Glutamatergic neuron (in vitro differentiated cells): ENCODE measurements at places on chromosomes 5 and 9. TPM values are rescaled to one million over a fixed set of nuclear protein-coding genes. Genes with fewer than 3 reads are reported as not detected.

GRCh38 chr9:88991066-88992034 is at the start of gene S1PR3:
Gene S1PR3, plus strand, starts transcription at chr9:88991468. Its CDS starts 9,733 bp downstream, at chr9:89001201.
- H3K4me3 ChIP-seq = peak within 1 kb of the TSS; percentile 84
- no peak within 1 kb of the TSS for H3K27ac ChIP-seq
- H3K36me3 ChIP-seq = no peaks in the 10 kb centered on the region

DNA sequence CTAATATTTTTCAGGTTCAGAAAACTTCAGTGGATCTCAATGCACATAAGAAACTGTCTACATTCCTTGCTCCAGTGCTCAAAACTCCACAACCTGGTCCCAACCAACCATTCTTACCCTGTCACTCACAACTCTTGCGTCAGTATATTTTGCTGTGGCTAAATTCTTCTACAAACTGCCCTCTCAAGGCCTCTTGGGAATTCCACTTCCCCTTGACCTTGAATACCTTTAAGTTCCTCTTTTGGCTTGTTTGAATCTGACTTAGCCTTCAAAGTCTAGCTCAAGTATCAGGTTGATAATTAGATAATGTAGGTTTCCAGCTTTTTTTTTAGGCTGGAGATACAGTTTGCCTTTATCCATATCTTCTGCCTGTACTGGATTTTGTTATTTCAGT is 128.3 kb downstream of the SLF1 start:
- no peak overlapping the region for H3K4me3 ChIP-seq
- H3K36me3 ChIP-seq = no peaks in the 10 kb centered on the region
- no peaks in the 10 kb centered on the region for H3K27me3 ChIP-seq
- peaks cover 4% of the 10 kb centered on the region for H3K4me1 ChIP-seq
- H3K27ac ChIP-seq = no peak overlapping the region
- no peak for DNase-seq

GRCh38 chr5:163385271-163385670 is 52.1 kb upstream of the CCNG1 start:
- no peaks in the 10 kb centered on the region for H3K4me1 ChIP-seq
- H3K27ac ChIP-seq = no peak overlapping the region
- DNase-seq = no peak
- H3K27me3 ChIP-seq = no peaks in the 10 kb centered on the region
- no peak overlapping the region for H3K4me3 ChIP-seq

- no peak for DNase-seq
- no peak overlapping the region for H3K27ac ChIP-seq
- H3K27me3 ChIP-seq = no peaks in the 10 kb centered on the region
- H3K36me3 ChIP-seq = no peaks in the 10 kb centered on the region
- no peak overlapping the region for H3K4me3 ChIP-seq
Measured at GRCh38 chr9:112912636-112913035, 22.0 kb upstream of the SLC46A2 start.

NAIP gene
- total RNA-seq = 32.5 TPM

- H3K4me3 ChIP-seq = no peak overlapping the region
- H3K36me3 ChIP-seq = no peaks in the 10 kb centered on the region
- no peak for DNase-seq
- peak overlapping the region; percentile 54 for H3K27ac ChIP-seq
- H3K27me3 ChIP-seq = no peaks in the 10 kb centered on the region
Measured at GRCh38 chr9:95023217-95024003, 294.1 kb downstream of the FANCC start.

SUSD3 gene
- total RNA-seq = not detected

PCDHA1 gene
- 0.69 TPM for total RNA-seq

ENHO gene
- total RNA-seq = 11.5 TPM

DNA sequence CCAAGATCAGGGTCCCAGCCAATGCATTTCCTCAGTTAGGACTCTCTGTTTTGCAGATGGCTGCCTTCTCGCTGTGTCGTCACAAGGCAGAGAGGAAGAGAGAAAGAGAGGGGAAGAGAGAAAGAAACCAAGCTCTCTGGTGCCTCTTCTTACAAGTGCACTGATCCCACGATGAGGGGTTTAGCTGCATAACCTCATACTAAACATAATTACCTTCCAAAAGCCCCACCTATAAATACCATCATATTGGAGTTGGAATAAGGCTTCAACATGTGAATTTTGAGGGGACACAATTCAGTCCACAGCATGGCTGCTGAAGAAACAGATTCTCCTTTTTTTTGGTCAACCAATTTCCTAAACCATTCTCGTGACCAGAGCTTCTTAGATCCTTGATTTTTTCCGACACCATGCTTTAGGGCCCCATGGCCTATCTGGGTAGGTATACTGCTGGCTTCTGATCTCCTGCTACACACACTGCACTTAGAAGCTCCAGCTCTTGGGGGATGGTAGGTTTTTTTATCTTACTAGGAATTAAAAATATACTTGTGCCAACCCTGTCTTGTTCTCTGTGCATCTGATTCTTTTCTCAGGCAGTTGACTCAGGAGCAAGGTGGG is 5.1 kb downstream of the CAMK4 start:
- peaks cover 8% of the 10 kb centered on the region for H3K27me3 ChIP-seq
- no peaks in the 10 kb centered on the region for H3K36me3 ChIP-seq
- no peak for DNase-seq
- no peak overlapping the region for H3K4me3 ChIP-seq

DNA sequence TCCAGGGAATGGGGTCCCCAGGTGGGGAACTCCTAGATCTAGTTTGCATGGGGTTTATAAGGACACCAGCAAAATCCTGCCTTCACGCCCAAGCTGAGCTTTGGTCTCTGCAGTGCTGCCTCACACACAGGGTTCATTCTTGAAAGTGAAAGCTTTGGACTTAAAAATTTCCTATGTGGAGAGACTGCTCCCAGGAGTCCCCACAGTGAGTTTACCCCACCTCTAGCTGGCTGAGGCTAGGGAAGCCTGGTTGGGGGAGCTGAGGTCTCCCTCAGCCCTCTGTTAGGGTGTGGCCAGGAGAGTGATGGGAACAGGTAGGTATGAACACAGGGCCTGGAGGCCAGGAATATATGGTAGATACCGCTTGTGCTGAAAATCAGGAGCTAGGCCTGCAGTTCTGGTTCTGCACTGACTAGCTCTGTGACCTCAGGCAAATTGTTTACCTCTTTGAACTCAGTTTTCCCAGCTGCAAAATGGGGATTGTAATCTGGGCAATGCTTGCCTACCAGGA is 41.5 kb upstream of the LARP1 start:
- no peaks in the 10 kb centered on the region for H3K4me1 ChIP-seq
- H3K36me3 ChIP-seq = no peaks in the 10 kb centered on the region
- no peak for DNase-seq
- no peak overlapping the region for H3K27ac ChIP-seq
- H3K27me3 ChIP-seq = no peaks in the 10 kb centered on the region

- peaks cover 2% of the 10 kb centered on the region for H3K27me3 ChIP-seq
- DNase-seq = no peak
- H3K36me3 ChIP-seq = no peaks in the 10 kb centered on the region
- no peak overlapping the region for H3K4me3 ChIP-seq
- H3K27ac ChIP-seq = no peak overlapping the region
Measured at GRCh38 chr5:55989860-55990259, 4.9 kb downstream of the IL6ST start.

- H3K4me1 ChIP-seq = no peaks in the 10 kb centered on the region
- no peak overlapping the region for H3K4me3 ChIP-seq
- H3K27me3 ChIP-seq = peaks cover 2% of the 10 kb centered on the region
- H3K36me3 ChIP-seq = no peaks in the 10 kb centered on the region
- H3K27ac ChIP-seq = no peak overlapping the region
Measured at GRCh38 chr9:32584784-32585183, 11.8 kb upstream of the NDUFB6 start.

PTGES gene
- 1.0 TPM for total RNA-seq

- H3K27me3 ChIP-seq = no peaks in the 10 kb centered on the region
- H3K4me3 ChIP-seq = no peak overlapping the region
- peaks cover 2% of the 10 kb centered on the region for H3K4me1 ChIP-seq
- H3K36me3 ChIP-seq = no peaks in the 10 kb centered on the region
- DNase-seq = no peak
Measured at GRCh38 chr5:58622936-58623871, 40.3 kb downstream of the RAB3C start.

- DNase-seq = no peak
- peaks cover 5% of the 10 kb centered on the region for H3K36me3 ChIP-seq
- H3K27ac ChIP-seq = no peak overlapping the region
- H3K4me3 ChIP-seq = no peak overlapping the region
- H3K27me3 ChIP-seq = peaks cover 4% of the 10 kb centered on the region
Measured at GRCh38 chr5:138905541-138905940, 30.4 kb upstream of the LRRTM2 start.

GRCh38 chr9:137243626-137244485 is 2.8 kb downstream of the TUBB4B start:
- no peak overlapping the region for H3K4me3 ChIP-seq
- H3K4me1 ChIP-seq = peaks cover 11% of the 10 kb centered on the region
- no peaks in the 10 kb centered on the region for H3K36me3 ChIP-seq
- H3K27me3 ChIP-seq = peaks cover 15% of the 10 kb centered on the region
- H3K27ac ChIP-seq = no peak overlapping the region

SLC26A2 gene
- total RNA-seq = 4.7 TPM

DNA sequence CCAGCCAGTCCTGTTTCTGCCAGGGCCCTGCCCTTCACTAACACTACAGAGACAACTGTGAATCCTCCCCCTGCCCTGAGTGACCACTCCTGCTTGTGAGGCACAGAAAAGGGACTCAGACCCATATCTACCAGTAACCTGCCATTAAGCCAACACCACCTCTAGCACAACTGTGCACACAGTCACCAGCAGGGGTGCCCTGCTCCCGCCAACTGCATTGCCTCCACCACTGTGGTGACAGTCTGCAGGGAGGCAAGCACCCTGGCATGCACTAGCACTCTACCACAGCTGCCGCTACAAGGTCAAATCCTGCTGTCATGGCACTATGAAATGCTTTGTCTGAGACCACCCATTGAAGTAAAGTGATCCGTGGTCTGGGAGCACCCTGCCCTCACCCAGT is 1028.5 kb upstream of the CDH9 start:
- H3K4me1 ChIP-seq = no peaks in the 10 kb centered on the region
- H3K27me3 ChIP-seq = no peaks in the 10 kb centered on the region
- no peak overlapping the region for H3K4me3 ChIP-seq
- no peak overlapping the region for H3K27ac ChIP-seq

DNA sequence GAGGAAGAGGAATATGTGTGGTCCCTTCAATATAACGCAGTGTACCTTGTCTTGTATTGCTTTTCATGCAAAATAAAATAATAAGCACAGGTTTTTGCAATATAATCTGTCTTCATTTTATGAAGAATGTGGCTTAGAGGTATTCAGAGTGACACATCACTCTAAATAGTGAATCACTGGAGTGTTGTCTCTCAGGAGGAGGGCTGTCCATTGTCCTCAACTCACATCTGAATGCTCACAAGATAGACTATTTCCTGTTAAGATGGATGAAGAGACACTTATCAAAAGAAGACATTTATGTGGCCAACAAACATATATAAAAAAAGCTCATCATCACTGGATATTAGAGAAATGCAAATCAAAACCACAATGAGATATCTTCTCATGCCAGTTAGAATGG is 1147.5 kb upstream of the C9orf72 start:
- H3K36me3 ChIP-seq = no peaks in the 10 kb centered on the region
- H3K4me1 ChIP-seq = no peaks in the 10 kb centered on the region
- H3K27me3 ChIP-seq = no peaks in the 10 kb centered on the region
- DNase-seq = no peak
- no peak overlapping the region for H3K27ac ChIP-seq

SPATA31A7 gene
- total RNA-seq = not detected

IL13 gene
- not detected for total RNA-seq

DNA sequence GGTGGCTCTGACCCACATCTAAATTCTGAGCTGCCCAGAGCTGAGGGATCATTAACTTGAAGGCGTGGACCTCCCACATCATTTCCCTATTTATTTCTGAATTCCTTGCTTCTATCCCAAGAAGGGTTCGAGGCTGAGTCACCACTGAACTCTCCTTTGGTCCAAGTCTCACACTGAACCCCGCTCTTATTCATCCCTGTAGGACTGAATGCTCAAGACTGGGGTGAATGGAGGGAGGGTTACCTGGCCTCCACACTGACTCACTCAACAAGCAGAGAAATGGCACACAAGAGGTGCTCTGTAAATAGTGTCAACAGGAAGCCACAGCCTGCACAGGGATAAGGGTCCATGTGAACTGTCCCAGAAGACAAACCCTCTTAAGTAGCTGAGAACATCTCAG is 79.1 kb upstream of the FSTL4 start:
- DNase-seq = no peak
- no peak overlapping the region for H3K4me3 ChIP-seq
- peaks cover 7% of the 10 kb centered on the region for H3K27me3 ChIP-seq
- no peaks in the 10 kb centered on the region for H3K36me3 ChIP-seq
- no peak overlapping the region for H3K27ac ChIP-seq

GRCh38 chr5:139382807-139383206 is 290 bp downstream of the SLC23A1 start:
- H3K27ac ChIP-seq = no peak overlapping the region
- H3K4me1 ChIP-seq = no peaks in the 10 kb centered on the region
- no peak for DNase-seq
- H3K4me3 ChIP-seq = no peak overlapping the region
- peaks cover 14% of the 10 kb centered on the region for H3K27me3 ChIP-seq

- H3K27ac ChIP-seq = no peak overlapping the region
- no peak overlapping the region for H3K4me3 ChIP-seq
- H3K27me3 ChIP-seq = peaks cover 7% of the 10 kb centered on the region
- DNase-seq = no peak
Measured at GRCh38 chr5:133322743-133323142, 270.9 kb downstream of the HSPA4 start.

ENTREP1 gene
- total RNA-seq = 1.0 TPM

GRCh38 chr5:171263181-171263580 is 45.9 kb upstream of the TLX3 start:
- H3K4me1 ChIP-seq = peaks cover 2% of the 10 kb centered on the region
- H3K27ac ChIP-seq = no peak overlapping the region
- no peak overlapping the region for H3K4me3 ChIP-seq
- no peak for DNase-seq
- H3K27me3 ChIP-seq = no peaks in the 10 kb centered on the region

DNA sequence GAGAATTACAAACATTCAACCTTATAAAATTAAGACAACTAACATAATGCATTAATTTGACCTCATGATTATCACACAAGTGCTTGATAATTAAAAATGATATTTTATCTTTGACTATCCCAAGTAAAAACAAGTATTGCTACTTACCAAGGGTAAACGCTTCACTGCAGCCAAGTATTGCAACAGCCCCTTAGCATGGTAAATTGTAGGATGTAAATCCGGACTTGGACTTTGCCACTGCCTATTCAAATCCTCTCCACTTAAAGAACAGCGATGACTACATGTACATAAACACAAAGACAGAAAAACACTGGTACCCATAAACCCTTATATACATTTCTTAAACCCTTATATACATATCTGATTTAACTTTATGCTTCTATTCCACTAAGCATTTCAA is 155.1 kb downstream of the AGTPBP1 start:
- no peak for DNase-seq
- no peaks in the 10 kb centered on the region for H3K27me3 ChIP-seq
- H3K27ac ChIP-seq = no peak overlapping the region
- H3K36me3 ChIP-seq = no peaks in the 10 kb centered on the region
- no peak overlapping the region for H3K4me3 ChIP-seq
- H3K4me1 ChIP-seq = peaks cover 19% of the 10 kb centered on the region

- H3K4me3 ChIP-seq = no peak overlapping the region
- H3K27me3 ChIP-seq = no peaks in the 10 kb centered on the region
- DNase-seq = no peak
- H3K4me1 ChIP-seq = peaks cover 16% of the 10 kb centered on the region
Measured at GRCh38 chr5:74943905-74944304, 77.7 kb upstream of the FAM169A start.

- no peak overlapping the region for H3K4me3 ChIP-seq
- H3K27me3 ChIP-seq = peaks cover 5% of the 10 kb centered on the region
- H3K27ac ChIP-seq = no peak overlapping the region
Measured at GRCh38 chr5:159441441-159441840, 111.2 kb upstream of the IL12B start.

GRCh38 chr5:43045236-43045635 is 5.1 kb upstream of the ANXA2R start:
- no peaks in the 10 kb centered on the region for H3K36me3 ChIP-seq
- H3K4me1 ChIP-seq = no peaks in the 10 kb centered on the region
- peaks cover 19% of the 10 kb centered on the region for H3K27me3 ChIP-seq
- H3K4me3 ChIP-seq = no peak overlapping the region
- no peak overlapping the region for H3K27ac ChIP-seq
